Stimulated activated CD4-positive, alpha-beta T cell treated with anti-CD3 and anti-CD28 coated beads, Interleukin-1b, Interleukin-23, amount 100 ng/mL, for 1 hour (primary cell): ENCODE measurements at places on chromosomes 6 and 20.

- no peak for DNase-seq
These were observed 317.7 kb upstream of the ADGRB3 start for GRCh38 chr6:68317366-68317765.

DNA sequence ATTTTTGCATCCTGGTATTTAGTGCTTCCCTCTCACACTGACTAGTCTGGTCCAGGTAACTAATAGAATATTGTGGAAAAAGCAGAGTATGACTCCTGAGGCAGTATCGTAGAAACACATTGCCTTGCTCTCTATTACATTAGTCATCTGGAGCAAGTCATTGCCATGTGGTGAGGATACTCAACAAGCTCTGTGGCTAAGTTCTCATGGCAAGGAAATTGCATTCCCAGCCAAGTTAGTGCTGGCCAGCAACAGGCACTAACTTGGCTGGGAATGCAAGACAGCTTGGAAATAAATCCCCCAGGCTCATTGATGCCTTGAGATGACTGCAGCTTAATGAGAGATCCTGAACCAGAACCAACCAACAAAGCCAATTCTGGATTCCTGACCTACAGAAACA lies 39.7 kb upstream of the HTR1B start:
- DNase-seq: no peak

DNA sequence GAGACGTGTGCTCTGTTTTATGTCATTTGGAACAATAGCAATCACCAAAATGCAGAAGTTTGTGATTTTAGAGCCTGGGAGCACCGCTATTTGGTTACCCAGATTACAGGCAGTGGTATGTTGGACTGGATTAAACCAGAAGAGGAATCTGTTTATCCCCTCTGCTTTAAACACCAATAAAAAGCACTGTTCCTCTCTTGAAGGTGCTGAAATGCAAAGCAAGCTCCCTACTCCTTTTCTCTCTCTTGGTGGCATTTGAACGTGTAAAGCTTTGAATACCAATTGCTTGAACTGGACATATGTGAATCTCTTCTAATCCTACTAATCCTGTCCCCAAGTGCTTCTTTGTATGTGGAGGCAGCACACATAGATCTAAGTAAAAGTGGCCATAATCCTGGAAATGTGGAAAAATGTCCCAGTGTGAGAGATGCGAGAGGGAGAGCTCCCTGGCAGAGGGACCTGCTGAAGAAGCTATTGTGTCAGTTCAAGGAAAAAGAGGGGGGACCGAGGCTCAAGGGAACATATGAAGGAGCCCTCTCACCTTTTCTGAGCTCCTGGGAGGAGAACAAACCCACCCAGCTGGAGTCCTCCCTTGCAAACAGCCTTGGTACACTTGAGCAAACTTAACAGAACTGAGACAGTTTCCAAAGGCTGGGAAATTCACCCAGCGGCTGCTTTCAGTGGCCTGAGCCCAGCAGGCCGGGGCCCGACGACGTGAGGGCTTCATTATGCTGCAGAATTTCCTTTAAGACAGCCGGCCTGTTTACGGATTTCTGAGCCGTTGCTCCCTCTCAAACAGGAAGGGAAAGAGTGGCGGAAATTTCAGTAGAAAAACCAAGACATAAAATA lies 18.8 kb upstream of the OLIG3 start:
- no peak for DNase-seq

GRCh38 chr6:11317885-11318771 lies 85.7 kb upstream of the NEDD9 start:
- peak; percentile 36 for DNase-seq

DNA sequence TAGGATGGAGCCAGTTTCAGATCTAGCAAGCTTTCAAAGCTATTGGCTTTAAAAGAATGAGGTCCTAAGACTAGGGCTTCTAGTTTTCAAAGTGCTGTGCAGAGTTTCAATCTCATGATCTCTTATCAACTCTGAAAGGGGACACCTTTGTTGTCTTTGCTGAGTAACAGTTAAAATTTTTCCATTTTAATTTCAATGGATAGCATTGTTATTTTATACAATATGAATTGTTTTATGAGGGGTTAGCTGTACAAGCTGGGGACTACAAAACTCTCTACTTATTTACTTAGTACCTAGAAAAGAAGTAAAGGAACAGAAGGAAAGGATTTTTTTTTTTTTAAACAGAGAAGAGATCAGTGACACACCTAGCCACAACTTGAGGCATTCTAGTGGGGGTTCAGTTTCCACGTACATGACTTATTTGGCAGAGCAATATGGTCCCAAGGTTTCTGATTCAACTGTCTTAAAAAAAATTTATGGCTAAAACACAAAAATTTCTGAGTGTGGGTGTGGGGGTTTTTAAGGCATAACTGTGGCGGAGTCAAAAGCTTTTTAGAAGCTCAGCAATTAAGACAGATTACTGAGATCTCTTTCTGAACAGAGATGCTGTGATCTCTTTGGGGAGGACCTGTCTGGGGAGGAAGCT lies 46.1 kb upstream of the JAG1 start:
- DNase-seq: no peak

GRCh38 chr6:54519161-54519560 lies 210.9 kb downstream of the TINAG start:
- DNase-seq: no peak

DNA sequence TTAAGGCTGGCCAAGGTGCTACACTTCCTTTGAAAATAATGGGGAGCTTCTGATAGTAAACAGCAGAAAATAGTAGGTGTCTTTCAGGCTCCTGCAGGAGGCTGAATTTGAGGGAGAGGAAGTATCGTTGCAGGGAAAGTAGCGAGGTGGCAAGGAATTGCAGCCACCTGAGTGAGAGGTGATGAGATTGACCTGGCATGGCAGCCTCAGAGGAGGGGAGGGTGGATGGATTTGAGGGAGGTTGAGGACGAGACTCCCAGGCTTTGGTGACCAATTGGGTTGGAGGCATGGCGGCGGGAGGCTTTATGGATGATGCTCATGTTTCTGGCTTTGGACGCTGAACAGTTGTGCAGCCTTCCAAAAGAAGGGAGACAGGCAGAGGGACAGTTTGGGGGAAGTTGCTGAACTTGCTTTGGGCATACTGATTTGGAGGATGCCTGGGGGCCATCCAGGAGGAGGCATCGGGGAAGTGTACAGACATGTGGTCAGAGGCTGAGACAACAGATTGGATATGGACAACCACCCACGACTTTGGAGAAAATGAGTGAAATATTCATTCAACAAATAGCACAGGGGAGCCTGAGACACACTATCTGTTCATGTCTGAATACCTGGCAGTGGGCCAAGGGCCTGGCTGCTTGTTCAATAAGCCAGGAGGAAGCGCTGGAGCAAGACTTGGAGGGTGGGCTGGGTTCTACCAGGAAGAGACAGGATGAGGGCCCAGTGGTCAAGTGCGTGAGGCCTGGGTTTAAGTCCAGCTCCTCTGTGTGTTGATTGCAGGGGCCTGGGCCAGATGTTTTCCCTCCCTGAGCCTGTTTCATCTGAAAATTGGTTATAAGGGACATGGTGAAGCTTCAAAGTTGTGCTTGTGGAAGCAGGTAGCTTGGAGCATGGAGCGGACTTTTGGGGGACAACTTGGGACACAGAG lies 113.2 kb downstream of the CEBPB start:
- no peak for DNase-seq

- DNase-seq: no peak
These were observed 555.3 kb upstream of the MAP3K7 start for GRCh38 chr6:91142154-91142553.

DNA sequence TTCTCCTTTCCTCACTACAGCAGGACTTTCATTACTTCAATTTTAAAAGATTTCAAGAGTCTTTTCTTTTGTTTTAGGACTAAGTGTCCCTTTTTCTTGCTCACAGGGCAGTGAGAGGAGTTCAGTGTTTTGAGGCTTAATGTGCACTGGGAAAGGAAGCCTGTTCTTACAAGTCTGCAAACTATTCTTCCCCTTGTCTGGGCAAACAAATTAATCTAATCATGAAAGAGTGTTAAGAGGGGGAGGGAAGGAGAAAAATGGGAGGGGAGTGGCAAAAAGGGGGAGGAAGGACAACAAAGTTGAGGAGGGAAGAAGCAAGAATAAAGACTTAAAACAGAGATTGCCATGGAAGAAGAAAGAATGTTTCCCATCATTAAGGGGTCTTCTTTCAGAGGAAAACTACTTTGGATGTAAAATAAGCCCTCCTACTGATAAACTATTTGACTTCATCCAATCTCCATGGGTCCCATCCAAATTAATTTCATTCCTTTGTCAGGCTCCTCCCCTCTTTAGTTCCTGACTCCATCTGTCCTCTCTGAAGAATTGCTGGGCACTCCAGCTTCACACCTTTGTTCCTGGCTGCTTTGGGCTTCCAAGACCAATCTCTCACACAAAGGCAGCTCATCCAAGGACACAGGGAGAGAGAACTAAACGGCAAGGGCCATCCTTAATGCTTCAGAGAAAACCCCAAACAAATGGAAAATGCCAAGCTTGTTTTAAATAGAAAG lies 244.5 kb downstream of the TPBG start:
- no peak for DNase-seq

- DNase-seq: no peak
These were observed 5.2 kb downstream of the TFAP2C start for GRCh38 chr20:56634307-56634706.

- DNase-seq: no peak
These were observed 8.5 kb downstream of the ARG1 start for GRCh38 chr6:131581523-131581922.

DNA sequence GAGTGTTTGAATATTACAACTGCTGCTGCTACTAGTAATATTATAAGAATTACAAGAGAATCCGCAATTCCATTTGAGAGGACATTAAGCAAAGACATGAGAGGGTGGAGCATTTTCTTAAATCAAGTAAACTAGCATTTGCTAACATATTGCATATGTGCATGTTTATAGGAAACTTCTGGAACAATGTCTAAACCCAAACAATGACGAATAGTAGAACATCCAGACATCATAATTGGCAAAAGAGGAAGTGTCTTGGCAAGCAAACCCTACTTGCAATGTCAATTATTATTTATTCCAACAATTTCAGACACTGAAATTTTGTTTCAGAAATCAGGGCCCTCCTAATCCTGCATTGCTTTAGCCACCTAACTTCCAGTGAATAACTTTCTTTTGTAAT lies 1155.3 kb upstream of the GJE1 start:
- no peak for DNase-seq

GRCh38 chr6:157961832-157962575 lies 19.7 kb upstream of the SYNJ2 start:
- DNase-seq: no peak

GRCh38 chr6:33477864-33478263 lies 23.5 kb downstream of the ZBTB9 start:
- no peak for DNase-seq

DNA sequence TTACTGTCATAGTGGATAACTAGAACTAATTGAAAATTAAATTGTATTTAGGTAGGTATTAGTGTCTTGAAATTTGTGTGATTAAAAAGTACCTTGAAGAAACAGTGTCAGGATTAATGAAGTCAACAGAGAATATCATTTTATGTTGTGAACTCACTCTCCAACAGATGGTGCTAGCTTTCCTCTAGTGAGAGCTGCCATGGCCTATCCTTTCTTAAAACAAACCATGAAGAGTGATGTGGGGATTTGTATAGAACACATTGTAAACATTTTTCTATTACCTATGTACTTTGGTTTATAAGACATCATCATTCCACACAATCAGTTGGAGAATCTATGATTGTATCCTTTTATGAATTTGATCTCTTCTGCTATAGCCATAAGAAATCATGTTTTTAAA lies 4.8 kb upstream of the SRSF12 start:
- no peak for DNase-seq

GRCh38 chr20:5061213-5061612 lies 58.5 kb downstream of the PCNA start:
- no peak for DNase-seq

- no peak for DNase-seq
These were observed 7.8 kb upstream of the BTN3A1 start for GRCh38 chr6:26394289-26394688.

DNA sequence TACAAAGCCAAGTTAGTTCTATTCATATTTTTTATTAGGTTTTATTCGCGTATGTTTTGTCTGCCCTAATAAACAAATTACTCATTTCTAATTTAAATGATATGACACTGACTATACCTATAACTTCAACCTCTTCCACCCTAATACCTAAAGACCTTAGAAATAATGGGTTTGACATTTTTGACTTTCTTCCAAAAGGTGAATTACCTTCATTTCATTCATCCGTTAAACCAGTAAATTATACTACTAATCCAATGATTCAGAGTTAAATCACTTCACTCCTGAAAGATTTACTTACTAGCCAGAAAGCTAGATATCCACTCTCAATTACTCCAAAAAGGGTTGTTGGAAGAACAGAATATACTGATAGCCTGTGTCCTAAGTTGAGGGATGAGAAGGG lies 5.2 kb downstream of the MRPS10 start:
- no peak for DNase-seq

DNA sequence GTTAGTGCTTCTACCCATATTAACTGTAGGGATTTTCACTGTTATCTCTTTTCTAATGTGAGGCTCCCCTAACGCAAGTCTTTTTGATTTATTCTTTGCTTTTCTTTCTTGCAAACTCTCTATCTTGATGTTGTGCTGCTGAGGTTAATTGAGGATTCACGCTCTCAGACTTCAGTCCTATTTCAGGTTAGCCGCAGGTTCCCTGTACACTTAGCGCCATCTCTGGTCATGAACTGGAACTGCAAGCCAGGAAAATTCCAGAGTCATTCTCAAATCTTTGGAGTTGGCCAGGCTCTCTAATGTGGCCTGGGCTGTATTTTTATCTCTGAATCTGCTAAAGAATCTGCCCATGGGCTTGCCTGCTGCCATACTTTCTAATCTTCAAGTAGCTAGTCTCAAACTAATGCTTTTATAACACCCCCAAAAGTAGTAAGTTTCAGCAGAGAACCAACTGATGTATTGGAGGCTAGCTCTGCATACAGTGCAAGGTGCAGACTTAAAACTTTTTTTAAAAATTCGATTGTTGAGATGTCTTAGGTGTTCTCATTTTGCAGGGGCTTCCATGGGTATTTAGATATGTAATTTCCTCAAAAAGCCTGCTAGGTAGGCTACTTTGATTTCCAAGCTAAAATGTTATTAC lies 91.1 kb upstream of the OPRM1 start:
- DNase-seq: no peak

- DNase-seq: no peak
These were observed 55.2 kb upstream of the MRAP2 start for GRCh38 chr6:83978324-83978734.

GRCh38 chr6:85470023-85470410 lies 20.1 kb downstream of the NT5E start:
- DNase-seq: no peak

- DNase-seq: no peak
These were observed 364.5 kb upstream of the JARID2 start for GRCh38 chr6:14881398-14881797.
